Activated CD4-positive, alpha-beta T cell treated with anti-CD3 and anti-CD28 coated beads, Interleukin-2, amount 50 U/mL, for 4 hours (primary cell): ENCODE measurements at places on chromosomes 16 and 17.

DNA sequence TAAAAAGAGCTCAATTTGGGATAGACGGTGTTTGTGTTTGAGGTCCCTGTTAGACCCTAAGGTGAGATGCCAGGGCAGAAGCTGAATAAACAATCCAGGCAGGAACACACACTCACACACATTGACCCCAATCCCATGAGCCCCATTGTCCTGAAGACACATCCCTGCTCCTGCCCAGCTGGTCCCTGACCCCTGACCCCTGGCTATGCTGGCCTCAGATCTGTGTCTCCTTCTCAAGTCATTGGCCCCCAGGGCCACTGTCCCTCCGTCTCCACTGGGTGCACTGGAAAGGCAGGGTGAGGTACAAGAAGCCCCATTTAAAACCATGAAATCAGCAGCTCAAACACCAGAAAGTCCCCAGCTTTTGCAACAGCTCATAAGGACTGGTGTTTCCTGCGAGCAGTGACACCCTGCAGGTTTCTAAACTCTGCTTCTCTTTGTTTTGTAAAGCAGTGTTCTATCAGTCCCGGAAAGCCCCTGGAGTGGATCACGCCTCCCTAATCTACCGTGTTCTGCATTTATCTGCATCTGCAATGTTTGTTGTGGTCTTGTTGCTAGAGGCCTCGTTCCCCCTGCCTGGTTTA lies 18.0 kb upstream of the ASGR2 start:
- peak; percentile 36 for DNase-seq

GRCh38 chr17:80111702-80112470 lies 10.5 kb downstream of the GAA start:
- no peak for DNase-seq

DNA sequence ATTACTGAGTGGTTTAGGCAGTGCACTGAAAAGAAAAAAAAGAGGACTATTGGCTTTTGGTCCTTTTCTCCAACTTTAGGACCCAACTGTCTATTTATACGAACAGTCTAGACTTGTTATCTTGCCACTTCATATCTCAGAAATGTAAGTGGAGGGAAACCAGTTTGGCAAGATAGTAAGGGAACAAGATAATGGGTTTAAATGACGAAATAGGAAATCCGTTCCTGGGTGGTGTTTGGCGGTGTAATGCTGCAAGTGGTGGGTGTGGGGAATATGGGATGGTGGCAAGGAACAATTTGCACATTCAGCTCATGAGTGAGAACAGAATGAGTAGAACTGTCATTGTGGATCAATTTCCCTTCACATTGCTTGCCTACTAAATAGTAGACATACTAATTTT lies 44.7 kb downstream of the GRB7 start:
- DNase-seq = no peak

DNA sequence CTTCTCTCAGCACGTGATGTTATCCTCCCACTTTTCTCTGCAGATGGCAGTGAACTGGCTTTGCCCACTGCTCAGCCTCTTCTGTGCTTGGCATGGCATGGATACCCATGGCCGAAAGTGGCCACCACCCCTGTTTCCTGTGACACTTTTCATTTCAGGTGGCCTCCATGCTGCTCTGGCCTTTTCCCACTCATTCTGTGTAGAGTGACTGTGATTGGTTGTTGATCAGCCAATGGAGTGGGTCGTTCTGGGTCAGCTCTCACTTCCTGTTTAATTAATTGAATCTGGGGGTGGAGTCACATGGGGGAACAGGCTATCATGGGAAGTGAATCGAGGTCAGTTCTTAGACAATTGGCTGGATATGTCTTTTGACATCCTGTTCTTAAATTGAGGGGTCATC lies 350.1 kb upstream of the EEF2KMT start:
- no peak for DNase-seq

DNA sequence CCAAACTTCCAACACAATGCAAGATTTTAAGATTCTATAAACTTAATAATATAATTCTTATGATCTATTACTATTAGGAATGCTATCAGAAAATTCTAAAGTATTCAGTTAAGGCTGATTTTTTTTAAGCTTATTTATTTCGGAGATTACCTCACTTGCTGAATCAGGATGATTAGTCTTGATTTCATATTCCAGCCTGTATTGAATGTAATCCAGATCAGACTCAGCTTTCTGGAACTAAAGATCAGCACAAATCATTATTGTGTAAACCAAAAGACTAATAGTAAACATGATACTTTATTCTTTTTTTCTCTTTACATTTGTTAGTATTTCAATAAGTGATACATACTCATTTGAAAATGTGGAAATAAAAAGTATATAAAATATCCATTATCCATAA lies 23.9 kb downstream of the SKA2 start:
- DNase-seq = no peak

GRCh38 chr16:29315916-29316517 lies 90.5 kb downstream of the NPIPB11 start:
- no peak for DNase-seq

GRCh38 chr16:81873206-81873605 lies 94.1 kb downstream of the PLCG2 start:
- no peak for DNase-seq

DNA sequence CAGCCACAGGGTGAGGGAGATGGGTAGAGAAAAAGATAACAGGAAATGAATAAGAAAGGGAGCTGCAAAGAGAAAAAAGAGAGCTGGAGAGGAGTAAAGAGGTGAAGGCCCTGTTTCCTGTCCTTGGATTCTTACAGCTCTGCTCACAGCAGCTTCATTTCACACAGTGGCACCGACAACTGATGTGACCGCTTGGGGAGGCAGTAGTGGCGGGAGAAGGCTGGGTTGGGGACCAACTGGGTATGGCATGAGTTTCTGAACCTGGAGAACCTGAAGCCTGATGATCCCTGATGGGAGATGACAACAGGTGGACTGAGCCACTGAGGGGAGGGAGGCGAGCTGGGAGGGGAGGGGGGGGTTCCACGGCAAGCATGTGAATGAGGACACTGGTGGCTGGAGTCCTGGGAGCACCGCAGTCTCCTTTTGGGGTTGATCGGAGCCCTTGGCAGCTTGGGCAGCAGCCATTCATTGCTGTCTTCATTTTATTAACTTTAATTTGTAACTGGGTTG lies 34.3 kb upstream of the TOB1 start:
- no peak for DNase-seq

DNA sequence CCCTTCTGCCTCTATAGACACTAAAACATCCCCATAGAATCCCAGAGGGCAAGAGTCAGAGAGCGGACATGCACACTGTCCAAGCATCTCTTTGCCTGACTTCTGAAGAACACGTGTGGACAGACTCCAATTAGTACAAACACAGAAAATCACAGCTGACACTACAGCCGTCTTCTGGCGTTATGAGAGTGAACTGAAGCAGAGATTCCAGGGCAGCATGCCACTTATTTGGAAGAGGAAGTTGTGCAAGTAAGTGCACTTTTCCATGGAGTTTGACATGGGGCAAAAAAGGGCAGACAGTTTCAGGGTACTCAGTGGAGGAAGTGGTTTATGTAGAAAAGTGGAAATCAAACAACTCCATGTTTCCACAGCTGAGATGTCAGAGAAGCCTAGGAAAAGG lies 16.8 kb upstream of the ZNF287 start:
- DNase-seq = no peak

- DNase-seq = no peak
Measured at GRCh38 chr17:17538417-17539391, 42.5 kb upstream of the RASD1 start.

GRCh38 chr17:16913463-16913862 lies 58.5 kb downstream of the TNFRSF13B start:
- no peak for DNase-seq

- DNase-seq = no peak
Measured at GRCh38 chr17:50151937-50152547, 1.6 kb upstream of the PPP1R9B start.

GRCh38 chr17:80970762-80971703 lies 20.6 kb upstream of the CHMP6 start:
- DNase-seq = no peak
